ENCODE measurements at places on chromosomes 2 and 18.

DNA sequence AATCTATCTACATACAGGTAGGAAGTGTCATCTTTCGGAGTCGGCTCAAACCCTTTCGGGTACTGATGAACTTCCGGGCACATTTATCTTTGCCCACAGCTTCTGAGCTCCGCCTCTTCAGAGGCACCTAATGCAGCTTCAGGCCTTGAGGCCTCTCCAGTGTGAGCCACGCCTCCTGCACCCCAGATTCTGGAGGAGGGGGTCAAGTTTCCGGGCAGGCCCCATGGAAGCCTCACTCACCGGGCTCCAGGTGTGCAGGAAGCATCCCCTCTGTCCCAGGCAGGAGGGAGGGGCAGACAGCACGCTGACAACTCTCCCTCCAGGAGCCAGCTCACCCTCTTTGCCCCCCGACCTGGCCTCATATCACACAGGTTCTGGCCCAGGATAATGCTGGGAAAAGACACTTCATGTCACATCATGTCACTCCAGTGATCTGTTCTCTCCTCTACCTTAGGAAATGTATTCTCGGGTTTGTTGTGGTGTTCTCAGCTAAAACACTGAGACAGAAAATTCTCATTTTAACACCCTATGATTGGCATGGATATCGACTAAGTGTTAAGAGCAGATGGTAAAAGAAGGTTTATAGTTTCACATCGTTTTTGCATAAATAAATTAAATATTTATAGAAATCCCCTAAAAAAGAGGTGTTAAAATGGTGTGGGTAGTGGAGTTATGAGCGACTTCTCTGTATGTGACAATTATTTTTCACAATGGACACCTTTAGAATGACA is 46.2 kb upstream of the COPS8 start:
- DNase-seq, result no peak

DNA sequence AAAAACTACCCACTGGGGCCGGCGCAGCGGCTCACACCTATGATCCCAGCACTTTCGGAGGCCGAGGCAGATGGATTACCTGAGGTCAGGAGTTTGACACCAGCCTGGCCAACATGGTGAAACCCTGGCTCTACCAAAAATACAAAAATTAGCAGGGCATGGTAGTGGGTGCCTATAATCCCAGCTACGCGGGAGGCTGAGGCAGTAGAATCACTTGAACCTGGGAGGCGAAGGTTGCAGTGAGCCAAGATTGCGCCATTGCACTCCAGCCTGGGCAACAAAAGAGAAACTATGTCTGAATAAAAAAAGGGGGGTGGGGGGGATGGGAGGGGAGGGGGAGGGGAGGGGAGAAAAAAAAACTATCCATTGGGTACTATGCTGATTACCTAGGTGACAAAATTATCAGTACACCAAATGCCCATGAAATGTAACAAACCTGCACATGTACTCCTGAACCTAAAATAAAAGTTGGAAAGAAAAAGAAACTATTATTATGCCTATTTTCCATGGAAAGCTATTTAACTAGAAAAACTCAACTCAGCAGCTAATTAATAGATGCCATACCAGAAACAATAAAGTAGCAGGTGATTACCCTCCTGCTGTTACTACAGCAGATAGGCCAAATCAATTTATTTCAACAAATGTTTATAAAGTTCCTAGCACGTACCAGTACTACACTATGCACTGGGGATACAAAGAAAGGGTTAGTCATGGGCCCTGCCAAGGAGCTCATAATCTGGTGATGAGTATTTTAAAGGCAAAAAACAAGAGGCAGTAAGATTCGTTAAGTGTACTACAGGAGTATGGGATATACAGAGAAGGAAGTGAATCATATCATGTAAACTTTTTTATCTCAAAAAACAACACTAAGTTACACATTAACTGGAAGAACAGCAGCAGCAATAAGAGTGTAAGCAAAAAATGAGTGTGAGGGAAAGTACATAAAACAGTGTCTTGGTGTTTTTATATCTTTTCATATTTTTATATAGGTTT is 112.8 kb upstream of the SLC39A10 start:
- peak; percentile 55 for DNase-seq

DNA sequence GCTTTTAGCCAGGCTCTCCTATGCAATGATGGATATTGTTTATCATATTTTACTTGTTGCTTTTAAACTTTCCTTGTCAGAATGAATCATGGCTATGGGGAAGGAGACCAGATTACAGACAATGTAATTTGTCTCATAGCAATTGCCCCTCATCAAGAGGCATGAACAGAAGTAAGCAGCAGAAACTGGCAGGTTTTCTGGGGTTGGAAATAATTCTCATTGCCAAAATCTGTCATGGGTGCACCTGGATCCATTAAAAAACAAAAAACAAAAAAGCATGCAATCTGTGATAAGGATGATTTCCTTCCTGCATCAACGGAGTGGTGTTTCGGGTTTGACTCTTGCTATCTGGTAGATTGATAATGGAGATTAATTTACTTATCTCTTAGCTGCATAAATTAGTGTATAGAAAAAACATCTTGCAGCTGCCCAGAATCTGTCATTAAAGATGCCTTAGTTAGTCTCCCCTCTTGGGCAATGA is 419.6 kb downstream of the SOX11 start:
- DNase-seq, result no peak

DNA sequence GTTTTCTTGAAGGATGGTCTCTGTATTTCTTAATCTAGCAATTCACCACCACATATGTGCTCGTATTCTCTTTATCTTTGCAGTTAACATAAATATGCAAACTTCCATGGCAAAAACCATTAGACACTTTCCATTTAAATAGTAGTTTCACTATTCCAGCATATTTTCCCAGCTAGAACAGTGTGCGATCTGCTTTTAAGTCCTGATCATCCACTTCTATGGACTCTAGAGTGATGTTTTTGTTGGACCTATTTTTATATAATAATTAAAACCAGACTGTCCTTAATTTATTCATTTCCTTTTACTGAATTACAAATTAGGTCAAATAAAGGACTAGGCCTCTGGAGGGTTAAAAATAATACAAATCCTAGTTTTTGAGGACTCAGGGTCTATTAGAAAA is 418.4 kb upstream of the TRIB2 start:
- no peak for DNase-seq

DNA sequence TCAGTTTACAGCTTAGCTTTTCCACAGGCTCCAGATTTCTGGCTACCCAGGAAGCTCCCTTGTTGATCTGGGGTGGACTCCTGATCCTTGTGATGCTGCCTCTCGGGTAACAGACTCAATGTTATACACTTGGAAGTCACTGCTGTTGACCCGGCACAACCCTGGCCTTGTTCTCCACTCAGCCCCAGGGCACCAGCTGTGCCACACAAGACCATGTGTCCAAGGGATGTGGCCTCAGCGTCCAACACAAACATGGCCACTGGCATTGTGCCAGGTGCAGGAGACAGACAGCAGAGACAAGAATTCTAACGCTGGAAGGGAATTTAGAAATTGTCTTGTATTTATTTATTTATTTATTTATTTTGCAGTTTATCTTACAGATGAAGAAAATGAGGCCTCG is 39.0 kb upstream of the PPP4R1 start:
- peak; percentile 76 for DNase-seq

DNA sequence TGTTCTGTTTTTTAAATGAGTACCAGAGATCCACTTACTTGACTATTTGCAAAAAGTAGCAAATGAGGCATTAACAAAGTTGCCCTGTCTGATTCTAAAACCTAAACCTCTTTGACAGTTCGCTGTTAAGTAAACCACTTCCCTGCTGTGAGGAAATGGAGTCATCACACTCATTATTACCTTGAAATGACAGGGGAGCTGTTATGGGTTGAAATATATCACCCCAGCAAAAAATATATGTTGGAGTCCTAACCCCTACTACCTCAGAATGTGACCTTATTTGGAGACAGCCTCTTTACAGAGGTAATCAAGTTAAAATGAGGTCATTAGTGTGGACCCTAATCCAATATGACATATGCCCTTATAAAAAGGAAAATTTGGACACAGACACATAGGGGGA is 36.1 kb downstream of the DHRS9 start:
- DNase-seq, result no peak

- no peak for DNase-seq
Observed at GRCh38 chr2:236565212-236565611, 4.4 kb upstream of the ACKR3 start.

Data from LHCN-M2 (cell line).